ENCODE measurements at places on chromosomes 6 and 20.
A peak's percentile ranks its signal among the peaks of the same experiment; 100 is the strongest.

- no peak for DNase-seq
These were observed 77.8 kb downstream of the JAG1 start for GRCh38 chr20:10595985-10596384.

GRCh38 chr20:48686238-48687116 is 141.3 kb downstream of the PREX1 start:
- DNase-seq, result no peak

GRCh38 chr20:61815678-61816077 is 250.0 kb downstream of the TAF4 start:
- no peak for DNase-seq

DNA sequence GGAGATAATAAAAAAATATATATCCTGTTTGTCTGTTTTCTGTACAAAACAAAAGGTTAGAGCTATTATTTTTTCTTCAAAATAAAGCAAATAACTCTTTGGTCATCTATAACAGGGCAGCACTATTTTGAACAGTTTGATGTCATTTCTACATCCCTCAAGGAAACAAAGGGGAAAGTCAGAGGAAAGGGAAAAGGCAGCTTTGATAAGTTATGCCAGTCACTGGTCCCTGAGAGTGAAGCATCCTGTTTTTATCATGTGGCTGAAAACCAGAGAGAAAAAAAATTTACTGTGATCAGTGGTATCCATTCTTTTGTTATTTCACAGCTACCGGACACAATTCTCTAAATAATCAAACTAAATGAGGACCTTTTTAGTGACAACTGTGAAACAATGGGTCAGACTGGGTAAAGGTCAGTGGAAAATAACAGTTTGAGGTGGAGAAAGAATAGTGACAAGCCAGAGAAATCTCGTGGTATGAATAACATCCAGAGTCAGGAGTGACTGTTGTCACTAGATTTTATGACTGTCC is 356.0 kb downstream of the HDGFL1 start:
- DNase-seq, result no peak

DNA sequence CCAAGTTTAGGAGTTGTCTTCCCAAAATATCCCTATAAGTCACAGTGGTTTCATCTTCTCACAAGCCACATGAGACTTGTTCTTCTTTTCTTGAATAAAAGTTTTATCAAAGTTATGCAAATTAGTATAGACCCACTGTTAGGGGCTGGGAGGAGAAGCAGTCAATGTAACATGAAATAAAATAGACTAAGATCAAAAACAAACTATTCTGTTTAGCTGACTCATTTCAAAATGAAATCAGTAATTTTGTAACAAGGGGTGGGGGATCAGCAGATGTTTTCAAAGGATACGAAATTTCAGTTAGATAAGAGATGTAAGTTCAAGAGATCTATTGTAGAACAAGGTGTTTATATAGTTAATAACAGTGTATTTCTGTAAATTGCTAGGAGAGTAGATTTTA is 339.6 kb upstream of the PRDM1 start:
- no peak for DNase-seq

GRCh38 chr6:36523936-36524499 is 23.3 kb downstream of the STK38 start:
- DNase-seq, result no peak

- DNase-seq, result no peak
These were observed 296 bp downstream of the ADNP start for GRCh38 chr20:50930976-50931305.

- no peak for DNase-seq
These were observed 126.1 kb upstream of the UST start for GRCh38 chr6:148620579-148621298.

- no peak for DNase-seq
These were observed 71.5 kb downstream of the RPP40 start for GRCh38 chr6:4932228-4932903.

- no peak for DNase-seq
These were observed 129.4 kb downstream of the LY86 start for GRCh38 chr6:6717953-6718352.

- DNase-seq, result no peak
These were observed 8.3 kb upstream of the CEP85L start for GRCh38 chr6:118659513-118660217.

- DNase-seq, result no peak
These were observed 541.9 kb upstream of the SPTLC3 start for GRCh38 chr20:12466915-12467314.

- DNase-seq, result no peak
These were observed 110.5 kb downstream of the KIF16B start for GRCh38 chr20:16462711-16463110.

- no peak for DNase-seq
These were observed 39.7 kb upstream of the PRND start for GRCh38 chr20:4681991-4682401.

GRCh38 chr6:15500901-15501825 is 161.7 kb downstream of the DTNBP1 start:
- DNase-seq, result no peak

DNA sequence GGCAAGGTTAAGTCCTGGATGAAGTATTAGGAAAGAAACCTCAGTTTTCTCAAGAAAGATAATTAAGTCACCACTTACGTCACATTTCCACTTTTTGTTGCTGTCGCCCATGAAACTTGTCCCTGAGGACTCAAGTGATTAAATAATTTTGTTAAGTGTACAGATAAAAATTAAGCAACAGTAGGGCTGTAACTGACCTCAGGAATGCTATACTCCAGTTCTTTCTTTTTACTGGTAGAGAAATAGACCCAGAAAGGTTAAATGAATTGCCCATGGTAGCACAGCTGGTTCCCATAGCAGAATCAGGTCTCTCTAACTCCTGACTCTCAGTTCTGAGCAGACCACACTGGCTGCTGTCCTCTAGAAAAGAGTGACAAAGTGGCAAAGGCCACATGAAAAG is 54.5 kb downstream of the CLIC5 start:
- DNase-seq, result no peak

DNA sequence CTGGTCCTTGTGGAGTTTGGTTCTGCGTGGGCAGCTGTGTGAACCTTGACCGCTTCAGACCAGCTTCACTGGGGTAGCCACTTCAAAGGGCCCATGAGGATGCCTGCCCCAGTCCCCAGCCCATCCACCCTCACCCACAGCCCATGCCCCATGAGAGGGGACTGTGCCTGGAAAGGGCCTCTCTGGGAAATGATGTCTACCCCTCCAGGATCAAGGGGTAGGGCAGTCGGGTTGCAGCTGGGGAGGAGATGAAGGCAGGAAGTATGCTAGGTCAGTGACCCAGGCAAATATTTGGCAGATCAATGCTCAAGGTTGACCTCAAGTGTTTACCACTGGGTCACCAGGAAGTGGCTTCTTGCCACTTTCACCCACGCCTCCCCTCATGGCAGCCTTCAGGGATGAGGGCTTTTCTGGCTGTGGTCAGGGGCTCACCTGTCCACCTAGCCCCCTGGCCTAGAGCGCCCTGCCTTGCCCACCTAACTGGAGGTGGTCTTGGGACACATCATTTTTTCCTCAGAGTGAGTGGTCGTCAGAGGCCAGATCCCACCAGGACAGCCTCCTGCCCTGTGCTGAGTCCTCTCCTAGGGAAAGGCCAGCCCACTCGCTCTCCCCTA is 109.5 kb downstream of the SNX5 start:
- DNase-seq, result no peak

GRCh38 chr6:106257195-106257594 is 68.4 kb downstream of the ATG5 start:
- DNase-seq, result no peak

DNA sequence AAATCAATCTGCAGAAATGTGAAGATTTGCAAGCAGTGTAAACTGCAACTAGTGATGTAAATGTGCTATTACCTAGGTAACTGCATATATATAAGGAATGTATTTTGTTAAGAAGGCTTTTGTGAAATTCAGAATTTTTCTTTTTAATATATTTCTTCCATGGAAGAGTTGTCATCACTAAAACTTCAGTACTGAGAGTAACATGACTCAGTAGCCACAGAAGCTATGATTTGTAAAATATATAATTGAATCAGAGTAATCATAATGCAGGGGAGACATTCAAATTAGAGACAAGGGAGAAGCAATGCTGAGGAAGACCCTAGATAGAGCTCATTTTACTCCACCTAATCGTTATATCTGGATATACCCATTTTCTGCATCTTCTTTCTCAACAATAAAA is 141.7 kb downstream of the ADGRG6 start:
- no peak for DNase-seq

DNA sequence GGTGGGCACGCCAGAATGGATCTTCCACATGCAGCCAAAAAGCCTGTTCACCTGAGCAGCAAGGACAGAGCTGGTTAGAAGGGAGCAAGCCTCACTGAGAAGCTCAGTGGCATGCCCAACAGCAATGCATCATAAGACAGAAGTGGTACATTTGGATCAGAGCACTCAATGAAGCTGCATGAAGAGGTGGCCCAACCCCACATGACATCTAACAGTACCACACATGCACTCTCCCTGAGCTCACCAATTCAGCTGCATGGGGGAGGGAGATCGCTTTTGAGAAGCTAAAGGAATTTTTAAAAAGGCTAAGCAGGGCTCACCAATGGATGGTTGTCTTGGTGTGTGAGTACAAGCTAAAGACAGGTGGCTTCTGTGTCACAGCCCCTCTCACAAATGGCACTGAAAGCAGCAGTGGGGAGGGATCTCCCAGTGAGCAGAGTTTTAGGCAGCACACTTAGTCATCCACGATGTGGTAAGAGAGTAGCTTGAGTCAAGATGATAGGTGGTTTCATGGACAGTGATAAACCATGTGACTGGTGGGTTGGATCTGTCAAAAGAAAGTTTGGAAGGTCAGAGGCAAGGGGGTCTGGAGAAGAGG is 166.6 kb upstream of the TAB2 start:
- DNase-seq, result no peak

DNA sequence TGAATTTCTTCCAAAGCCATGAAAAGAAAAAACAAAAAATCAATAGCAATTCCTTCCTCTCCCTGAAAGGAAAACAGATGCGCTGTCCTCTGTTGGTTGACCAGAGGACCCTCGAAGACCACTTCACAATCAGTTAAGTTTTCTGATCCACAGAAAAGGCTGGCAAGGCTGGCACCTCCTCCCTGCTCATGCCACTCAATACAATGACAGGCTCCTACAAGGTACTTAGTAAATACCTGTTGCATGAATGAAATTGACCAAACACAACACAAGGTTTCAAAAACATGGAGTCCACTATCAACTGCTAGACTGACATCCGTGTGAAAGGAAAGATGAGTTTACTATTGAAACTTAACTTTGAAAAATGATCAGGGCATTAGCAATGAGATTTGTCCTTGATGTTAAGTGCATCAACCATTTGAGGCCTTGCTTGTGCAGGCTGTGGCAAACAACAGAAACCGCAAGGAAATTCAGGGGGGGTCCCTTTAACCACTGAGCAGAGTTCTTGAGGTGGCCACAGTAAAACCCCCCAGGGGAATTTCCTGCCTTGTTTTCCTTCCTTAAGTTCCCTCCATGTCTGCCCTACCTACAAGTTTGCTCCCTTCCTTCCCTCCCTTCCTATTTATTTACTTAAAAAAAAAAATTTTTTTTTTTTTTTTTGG is 27.9 kb upstream of the RTF2 start:
- DNase-seq, result no peak

- DNase-seq, result no peak
These were observed 3.9 kb upstream of the TMEM244 start for GRCh38 chr6:129865013-129865412.

GRCh38 chr20:48287021-48287494 is 501.8 kb upstream of the SULF2 start:
- DNase-seq, result no peak

DNA sequence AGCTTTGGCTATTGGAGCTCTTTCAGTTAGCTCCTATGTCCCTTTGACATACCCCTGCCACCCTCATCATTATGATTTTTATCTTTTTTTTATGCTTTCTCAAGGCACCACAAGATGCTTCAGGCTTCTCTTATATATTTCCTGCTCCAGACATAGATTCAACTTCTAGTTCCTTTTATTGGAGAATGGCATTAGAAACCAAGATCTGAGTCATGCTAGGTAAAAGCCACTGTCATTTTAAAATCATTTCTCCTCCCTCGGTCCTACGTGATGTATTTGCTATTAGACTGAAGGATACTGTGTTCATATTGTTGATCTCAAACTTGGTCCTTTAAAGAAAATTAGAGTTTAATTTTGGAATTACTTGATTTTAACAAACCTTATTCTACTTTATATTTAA is 8.3 kb downstream of the TENT5A start:
- DNase-seq, result no peak

- DNase-seq, result no peak
These were observed 3.9 kb upstream of the C20orf202 start for GRCh38 chr20:1199212-1199873.

DNA sequence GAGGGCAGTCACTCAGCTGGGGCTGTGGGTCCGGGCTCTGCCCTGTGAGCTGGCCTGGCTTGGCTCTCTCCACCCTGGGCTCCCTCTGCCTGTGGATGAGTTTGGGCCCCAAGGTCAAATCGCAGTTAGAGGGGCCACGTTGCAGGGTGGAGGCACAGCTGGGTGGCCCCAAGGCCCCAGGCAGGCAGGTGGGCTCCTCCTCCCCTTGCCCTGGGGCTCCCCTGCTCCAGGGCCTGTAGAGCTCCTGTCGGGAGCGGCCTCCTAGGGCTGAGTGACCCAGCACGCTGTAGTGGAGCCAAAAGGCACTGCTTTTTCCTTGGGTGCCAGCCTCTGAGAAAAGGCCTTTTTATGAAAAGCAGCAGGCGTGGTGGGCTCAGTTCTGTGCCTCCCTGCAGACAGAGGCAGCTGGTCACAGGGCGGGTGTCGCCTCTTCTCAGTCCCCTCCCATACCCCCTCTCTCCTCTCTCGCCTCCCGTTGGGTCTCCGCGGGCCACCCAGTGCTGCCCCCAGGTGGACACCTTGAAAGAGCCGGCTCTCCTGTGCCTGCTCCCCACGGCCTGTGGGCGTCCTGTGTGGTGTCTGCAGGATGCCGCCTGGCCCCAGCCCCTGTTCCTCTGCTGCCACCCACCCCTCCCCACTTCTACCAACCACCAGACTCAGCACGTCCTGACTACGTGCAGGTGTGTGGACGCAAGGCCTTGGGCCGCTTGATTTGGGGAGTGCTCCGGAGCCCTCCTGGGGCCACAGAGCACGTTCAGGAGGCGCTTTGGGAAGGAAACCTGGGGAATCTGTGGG is 13.2 kb downstream of the SS18L1 start:
- DNase-seq, result peak; percentile 52

GRCh38 chr20:61963149-61963548 is 102.5 kb downstream of the TAF4 start:
- no peak for DNase-seq

- DNase-seq, result no peak
These were observed 793 bp upstream of the HDAC2 start for GRCh38 chr6:113971741-113972140.

- no peak for DNase-seq
These were observed 42.4 kb downstream of the SSR1 start for GRCh38 chr6:7270320-7271204.

DNA sequence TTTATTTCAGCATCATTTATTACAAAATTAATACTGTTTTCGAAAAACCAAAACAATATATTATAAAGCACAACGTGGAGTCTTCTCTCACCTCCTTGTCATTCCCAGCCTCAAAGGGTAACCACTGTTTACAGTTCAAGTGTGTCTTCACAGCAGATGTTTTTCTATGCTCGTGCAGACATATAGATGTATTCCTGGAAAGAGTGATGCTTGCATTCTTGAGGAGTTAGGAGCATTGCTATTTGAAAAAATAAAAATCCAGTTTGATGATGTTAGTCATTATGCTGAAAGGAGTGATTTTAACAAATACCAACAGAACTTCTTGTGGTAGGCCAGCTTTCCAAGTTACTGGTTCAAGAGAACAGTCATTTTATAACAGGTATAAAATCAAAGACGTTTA is 234.9 kb downstream of the BCKDHB start:
- no peak for DNase-seq

All from stimulated activated CD8-positive, alpha-beta memory T cell treated with anti-CD3 and anti-CD28 coated beads, Interleukin-15, amount 100 ng/mL, for 24 hours (primary cell).